ENCODE measurements at places on chromosomes 7 and 10. TPM values are rescaled to one million over a fixed set of nuclear protein-coding genes. Genes with fewer than 3 reads are reported as not detected.

MSMB gene
- not detected for total RNA-seq

PCGF5 gene
- 33.8 TPM for total RNA-seq

SP8 gene
- not detected for total RNA-seq

TEX36 gene
- not detected for total RNA-seq

SPDYE8 gene
- total RNA-seq = not detected

CUBN gene
- 1.6 TPM for total RNA-seq

ADAM8 gene
- 202 TPM for total RNA-seq

RADIL gene
- total RNA-seq = not detected

GRCh38 chr10:25678666-25679065 lies 255.4 kb upstream of the MYO3A start:
- no peak for DNase-seq
- H3K27ac ChIP-seq = no peak overlapping the region
- no peaks in the 10 kb centered on the region for H3K27me3 ChIP-seq
- H3K4me1 ChIP-seq = no peaks in the 10 kb centered on the region

DNA sequence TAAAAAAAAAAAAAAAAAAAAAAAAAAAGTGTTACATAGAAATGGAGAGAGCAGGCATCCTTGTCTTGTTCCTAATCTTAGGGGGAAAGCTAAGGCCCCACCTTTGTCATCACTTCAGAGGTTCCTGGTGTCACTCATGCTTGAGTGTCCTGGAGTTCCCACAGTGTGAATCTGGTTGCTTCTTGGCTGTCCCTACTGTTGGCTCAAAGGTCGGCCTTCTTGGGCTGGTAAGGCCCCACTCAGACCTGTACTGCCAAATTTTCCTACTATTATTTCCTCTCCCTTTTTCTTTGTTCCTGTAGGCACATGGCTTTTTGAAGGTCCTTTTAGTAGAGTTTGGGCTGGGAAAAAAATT lies 21.5 kb downstream of the OPTN start:
- peaks cover 62% of the 10 kb centered on the region for H3K36me3 ChIP-seq
- H3K4me1 ChIP-seq = peaks cover 34% of the 10 kb centered on the region
- H3K27ac ChIP-seq = no peak overlapping the region
- no peaks in the 10 kb centered on the region for H3K27me3 ChIP-seq
- H3K4me3 ChIP-seq = no peak overlapping the region

DNA sequence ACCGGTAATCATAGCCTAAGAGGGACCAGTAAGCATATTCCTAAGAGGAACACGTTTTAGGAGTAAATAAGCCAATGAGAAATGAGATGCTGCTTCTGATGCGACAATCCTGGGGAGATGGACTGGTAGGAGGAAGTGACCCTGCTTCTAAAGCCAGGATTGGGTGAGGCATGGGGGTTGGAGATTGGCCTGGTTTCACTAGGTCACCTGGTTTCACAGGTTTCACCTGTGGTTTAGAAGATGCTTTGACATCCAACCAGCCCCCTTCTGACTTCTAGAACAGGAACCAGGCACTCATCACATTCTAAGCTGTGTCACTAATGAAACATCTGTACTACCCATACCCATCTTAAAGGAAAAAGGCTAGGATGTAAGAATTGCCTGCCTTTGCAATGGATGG lies 53.0 kb upstream of the BAMBI start:
- peaks cover 16% of the 10 kb centered on the region for H3K4me1 ChIP-seq
- DNase-seq = no peak

DNA sequence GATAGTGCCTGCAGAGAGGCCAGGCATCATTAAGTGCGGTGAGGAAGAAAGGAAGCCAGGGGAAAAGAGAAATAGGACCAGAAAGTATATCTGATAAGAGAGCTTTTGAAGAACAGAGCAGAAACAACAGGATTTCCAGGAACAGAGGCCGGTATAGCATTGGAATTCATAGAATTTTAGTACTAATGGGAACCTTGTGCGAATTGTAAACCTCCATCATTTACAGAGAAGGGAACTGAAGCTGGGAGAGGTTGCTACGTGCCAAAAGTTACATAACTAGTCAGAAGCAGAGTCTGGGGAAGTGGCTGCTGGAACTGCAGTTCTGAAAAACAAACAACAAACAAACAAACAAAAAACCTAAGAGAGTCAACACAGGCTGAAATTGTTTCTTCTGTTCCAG lies 5.4 kb upstream of the ZMYND11 start:
- peaks cover 10% of the 10 kb centered on the region for H3K4me1 ChIP-seq
- no peak for DNase-seq
- no peak overlapping the region for H3K27ac ChIP-seq
- no peak overlapping the region for H3K4me3 ChIP-seq
- H3K27me3 ChIP-seq = peaks cover 7% of the 10 kb centered on the region
- no peaks in the 10 kb centered on the region for H3K36me3 ChIP-seq

DNA sequence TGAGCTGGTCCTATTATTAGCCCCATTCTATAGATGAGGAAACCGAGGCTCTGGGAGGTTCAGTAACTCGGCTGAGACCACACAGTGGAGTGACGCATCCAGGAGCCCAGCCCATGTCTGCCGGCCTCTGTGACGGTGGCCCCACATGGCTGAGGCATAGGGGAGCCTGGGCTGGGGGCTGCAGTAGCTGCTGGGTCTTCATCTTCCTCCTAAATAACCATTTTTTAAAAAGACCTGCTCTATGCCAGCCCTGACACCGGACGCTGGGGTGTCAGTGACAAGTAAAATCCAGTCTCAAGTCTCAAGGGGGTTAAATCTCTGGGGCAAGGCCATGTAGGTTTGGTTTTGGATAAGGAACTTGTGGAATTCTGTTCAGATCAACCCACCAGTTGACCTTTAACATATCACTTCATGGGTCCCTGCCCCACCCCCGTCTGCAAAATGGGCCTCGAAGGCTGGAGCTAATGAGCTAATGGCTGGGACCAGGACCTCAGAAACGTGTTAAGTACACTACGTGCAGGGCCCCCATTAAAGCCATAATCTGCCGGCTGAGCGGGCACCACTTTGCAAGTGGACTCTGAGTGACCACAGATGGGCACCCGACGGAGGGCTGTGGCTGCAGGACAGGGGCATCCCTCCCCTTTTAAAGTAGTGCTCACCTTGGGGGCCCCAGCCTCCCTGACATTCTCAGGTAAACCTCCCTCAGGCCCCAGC lies 136.5 kb upstream of the UNC5B start:
- DNase-seq = peak; percentile 56
- no peak overlapping the region for H3K27ac ChIP-seq
- H3K4me1 ChIP-seq = no peaks in the 10 kb centered on the region
- no peak overlapping the region for H3K4me3 ChIP-seq
- no peaks in the 10 kb centered on the region for H3K36me3 ChIP-seq
- H3K27me3 ChIP-seq = peaks cover 9% of the 10 kb centered on the region

- H3K36me3 ChIP-seq = no peaks in the 10 kb centered on the region
- no peak for DNase-seq
- no peak overlapping the region for H3K27ac ChIP-seq
- H3K4me1 ChIP-seq = no peaks in the 10 kb centered on the region
- no peak overlapping the region for H3K4me3 ChIP-seq
Measured at GRCh38 chr7:26449175-26450165, 157.8 kb downstream of the SNX10 start.

- no peaks in the 10 kb centered on the region for H3K36me3 ChIP-seq
- H3K27me3 ChIP-seq = no peaks in the 10 kb centered on the region
- no peak overlapping the region for H3K27ac ChIP-seq
- H3K4me1 ChIP-seq = peaks cover 4% of the 10 kb centered on the region
- H3K4me3 ChIP-seq = no peak overlapping the region
- no peak for DNase-seq
Measured at GRCh38 chr7:16528520-16528919, 1.9 kb downstream of the LRRC72 start.

- no peaks in the 10 kb centered on the region for H3K27me3 ChIP-seq
- H3K36me3 ChIP-seq = peaks cover 25% of the 10 kb centered on the region
- DNase-seq = no peak
- no peak overlapping the region for H3K27ac ChIP-seq
Measured at GRCh38 chr10:22537810-22538209, 176.6 kb downstream of the PIP4K2A start.

- DNase-seq = no peak
- no peaks in the 10 kb centered on the region for H3K27me3 ChIP-seq
- no peak overlapping the region for H3K27ac ChIP-seq
- H3K36me3 ChIP-seq = no peaks in the 10 kb centered on the region
Measured at GRCh38 chr7:122556873-122557542, 141.9 kb downstream of the RNF133 start.

DNA sequence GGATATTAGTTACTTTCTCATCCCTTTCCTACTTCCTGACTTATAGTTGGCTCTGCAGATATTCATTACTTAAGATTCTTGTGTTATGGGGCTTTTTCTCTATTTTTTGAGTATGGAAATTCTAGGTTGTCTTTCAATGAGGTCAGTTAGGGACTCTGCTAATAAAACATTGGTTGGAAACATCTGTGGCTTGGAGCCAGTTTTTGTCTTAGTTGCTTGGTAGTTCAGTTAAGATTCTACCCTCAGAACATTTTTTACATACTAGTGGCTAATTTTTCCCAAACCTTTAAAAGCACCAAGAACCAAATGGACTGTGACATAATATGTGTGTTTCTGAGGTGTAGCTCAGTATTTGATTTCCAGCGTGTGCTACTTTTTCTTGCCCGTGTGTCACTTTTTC lies 305.6 kb upstream of the FZD1 start:
- no peaks in the 10 kb centered on the region for H3K27me3 ChIP-seq
- H3K4me3 ChIP-seq = no peak overlapping the region
- no peak overlapping the region for H3K27ac ChIP-seq
- no peak for DNase-seq

GRCh38 chr10:63143987-63144386 lies 10.9 kb downstream of the NRBF2 start:
- peak overlapping the region; percentile 51 for H3K27ac ChIP-seq
- H3K36me3 ChIP-seq = peaks cover 13% of the 10 kb centered on the region
- no peaks in the 10 kb centered on the region for H3K27me3 ChIP-seq
- H3K4me3 ChIP-seq = no peak overlapping the region
- DNase-seq = no peak

- H3K27ac ChIP-seq = no peak overlapping the region
- peaks cover 13% of the 10 kb centered on the region for H3K4me1 ChIP-seq
- DNase-seq = no peak
- H3K4me3 ChIP-seq = no peak overlapping the region
- peaks cover 34% of the 10 kb centered on the region for H3K36me3 ChIP-seq
Measured at GRCh38 chr7:156954941-156955340, 5.4 kb downstream of the NOM1 start.

DNA sequence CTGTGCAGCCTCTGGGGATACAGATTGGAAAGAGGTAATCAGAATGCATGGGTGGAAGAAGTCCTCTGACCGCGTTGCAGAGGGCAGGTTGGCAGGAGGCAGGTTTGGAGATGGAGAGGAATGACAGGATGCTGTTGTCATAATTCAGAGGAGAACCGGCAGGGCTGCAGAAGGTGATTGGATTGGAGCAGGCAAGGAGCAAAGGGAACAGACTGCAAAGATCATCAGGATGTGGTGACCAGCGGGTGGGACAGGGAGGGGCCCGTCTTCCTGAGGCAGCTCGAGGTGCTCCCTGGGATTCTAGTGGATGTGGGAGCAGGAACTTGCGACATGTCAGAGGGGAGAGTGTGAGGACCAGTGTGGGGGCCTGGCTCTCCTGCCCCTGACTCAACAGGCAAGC lies 78.5 kb upstream of the PPIF start:
- no peak for DNase-seq
- peak overlapping the region; percentile 26 for H3K4me3 ChIP-seq
- H3K36me3 ChIP-seq = no peaks in the 10 kb centered on the region
- H3K4me1 ChIP-seq = peaks cover 64% of the 10 kb centered on the region
- H3K27ac ChIP-seq = no peak overlapping the region

GRCh38 chr7:137774793-137775201 lies 72.0 kb downstream of the DGKI start:
- no peak overlapping the region for H3K4me3 ChIP-seq
- H3K36me3 ChIP-seq = no peaks in the 10 kb centered on the region
- peaks cover 2% of the 10 kb centered on the region for H3K27me3 ChIP-seq

DNA sequence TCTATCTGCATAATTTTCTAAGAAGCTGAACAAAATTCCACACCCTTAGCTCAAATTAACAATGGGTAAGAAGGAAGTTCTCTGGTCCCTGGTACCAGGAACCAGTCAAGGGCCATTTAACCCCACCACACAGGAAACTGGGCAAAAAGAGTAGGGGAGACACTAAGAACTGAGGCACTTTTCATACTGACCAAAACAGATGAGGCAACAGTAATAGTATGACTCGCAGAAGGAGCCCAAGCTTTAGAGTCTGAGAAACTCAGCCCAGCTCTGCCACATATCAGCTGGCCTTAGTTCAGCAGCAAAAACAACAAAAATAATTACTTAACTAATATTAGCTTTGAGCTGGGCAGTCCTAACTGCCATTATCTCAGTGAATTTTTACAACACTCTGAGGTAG lies 221.2 kb downstream of the FAM107B start:
- H3K36me3 ChIP-seq = peaks cover 19% of the 10 kb centered on the region
- H3K4me1 ChIP-seq = peaks cover 78% of the 10 kb centered on the region
- DNase-seq = no peak
- H3K27me3 ChIP-seq = no peaks in the 10 kb centered on the region
- H3K4me3 ChIP-seq = peak overlapping the region; percentile 87

GRCh38 chr7:69596723-69597277 lies 1.5 kb upstream of the AUTS2 start:
- no peaks in the 10 kb centered on the region for H3K27me3 ChIP-seq
- no peak overlapping the region for H3K27ac ChIP-seq
- H3K4me3 ChIP-seq = peak overlapping the region; percentile 72
- H3K36me3 ChIP-seq = no peaks in the 10 kb centered on the region
- no peak for DNase-seq
- H3K4me1 ChIP-seq = peaks cover 14% of the 10 kb centered on the region

DNA sequence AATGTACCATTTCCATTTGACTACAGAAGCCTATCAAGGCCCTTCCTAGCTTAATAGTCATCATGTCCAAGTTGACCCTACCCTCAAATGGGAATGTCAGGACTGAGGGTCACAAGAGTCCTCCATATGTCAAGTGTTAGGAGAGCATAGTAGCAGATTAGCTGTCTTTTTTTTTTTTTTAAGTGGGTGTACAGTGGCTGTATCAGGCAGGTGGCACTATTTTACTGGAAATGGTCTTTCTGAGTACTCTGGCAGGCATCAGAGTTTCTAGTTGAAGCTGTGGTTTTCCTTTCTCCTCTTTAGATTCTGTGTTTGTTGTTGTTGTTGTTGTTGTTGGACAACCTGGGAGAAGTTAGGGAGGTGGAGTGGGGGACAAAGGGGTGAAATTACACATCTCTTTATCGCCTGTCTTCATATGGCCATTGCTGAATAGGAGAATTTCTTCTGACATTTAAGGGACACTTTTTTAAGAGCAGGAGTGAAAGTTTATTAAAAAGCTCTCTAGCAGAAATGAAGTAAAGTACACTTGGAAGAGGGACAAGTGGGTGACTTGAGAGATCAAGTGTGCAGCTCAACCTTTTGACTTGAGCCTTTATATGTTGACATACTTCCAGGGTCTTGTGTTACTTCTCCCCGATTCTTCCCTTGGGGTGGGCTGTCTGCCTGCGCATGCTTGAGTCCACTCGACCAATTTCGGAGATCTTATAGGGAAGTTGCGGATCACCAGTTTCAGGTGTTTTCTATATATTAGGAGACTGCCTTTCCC lies 104.1 kb upstream of the FOXP2 start:
- H3K4me3 ChIP-seq = no peak overlapping the region
- H3K27me3 ChIP-seq = no peaks in the 10 kb centered on the region
- DNase-seq = no peak
- no peak overlapping the region for H3K27ac ChIP-seq
- no peaks in the 10 kb centered on the region for H3K4me1 ChIP-seq

All from natural killer cell treated with Interleukin-12 subunit alpha and Interleukin-12 subunit beta and Interleukin-15 and Interleukin-18, amount 100 ng/mL, for 72 hours (primary cell).